ENCODE measurements at places on chromosomes 7 and 10.
A peak's percentile ranks its signal among the peaks of the same experiment; 100 is the strongest.

DNA sequence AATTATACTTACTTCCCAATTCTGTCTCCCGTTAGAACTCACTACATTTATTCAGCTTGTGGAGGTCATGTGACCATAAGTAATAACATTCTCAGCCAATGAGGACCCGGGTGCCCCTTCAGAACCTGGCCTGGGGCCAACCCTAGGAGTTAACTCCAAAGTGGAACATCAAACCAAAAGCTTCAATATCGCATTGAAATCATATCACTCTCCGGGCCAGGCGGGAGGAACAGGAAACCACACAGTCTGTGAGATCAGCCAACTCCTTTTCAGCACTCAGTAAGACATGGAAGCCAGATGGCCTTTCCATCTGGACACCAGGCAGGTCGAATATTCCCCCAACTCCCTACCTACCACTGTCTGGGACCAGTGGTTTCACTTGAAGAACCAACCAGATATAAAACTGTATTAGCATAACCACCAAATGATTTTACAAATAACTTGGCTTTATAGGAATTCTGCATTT lies 5.5 kb downstream of the CREB3L2 start:
- DNase-seq, result no peak

GRCh38 chr7:151850491-151851124 lies 26.3 kb downstream of the PRKAG2 start:
- DNase-seq, result no peak

- DNase-seq, result no peak
These were observed 97.3 kb downstream of the MYO3A start for GRCh38 chr10:26031300-26031699.

- DNase-seq, result peak; percentile 86
These were observed 23.6 kb upstream of the PFKP start for GRCh38 chr10:3043512-3044368.

- DNase-seq, result peak; percentile 58
These were observed 10.6 kb upstream of the LYZL2 start for GRCh38 chr10:30639946-30640786.

- no peak for DNase-seq
These were observed 29.0 kb downstream of the DIP2C start for GRCh38 chr10:660413-660969.

GRCh38 chr7:70635633-70636032 lies 496.3 kb upstream of the GALNT17 start:
- DNase-seq, result no peak

DNA sequence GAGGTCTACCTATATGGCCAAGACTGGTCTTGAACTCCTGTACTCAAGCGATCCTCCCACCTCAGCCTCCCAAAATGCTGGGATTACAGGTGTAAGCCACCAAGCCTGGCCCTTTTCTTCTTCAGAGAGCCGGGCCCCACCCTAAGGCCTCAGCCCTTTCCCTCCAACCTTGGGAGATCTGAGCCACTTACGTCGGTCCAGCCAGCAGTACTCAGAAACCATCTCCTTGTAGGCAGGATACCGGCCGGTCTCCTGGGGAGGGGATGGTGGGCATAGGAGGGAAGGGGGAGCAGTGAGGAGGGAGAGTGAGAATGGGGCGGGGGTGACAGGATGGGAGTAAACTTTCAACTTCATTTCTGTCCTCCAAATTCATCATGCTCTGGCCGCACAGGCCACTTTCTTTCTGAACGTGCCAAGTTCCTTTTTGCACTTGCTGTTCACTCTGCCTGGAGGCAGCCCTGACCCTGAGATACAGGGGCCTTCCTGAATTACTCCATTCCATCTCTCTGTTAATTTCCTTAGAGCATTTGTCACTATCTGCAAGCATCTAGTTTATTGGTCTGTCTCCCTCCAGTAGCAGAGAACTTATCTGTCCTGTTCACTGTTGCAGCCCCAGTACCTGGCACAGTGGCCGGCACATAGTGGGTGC lies 10.4 kb downstream of the PDZD7 start:
- no peak for DNase-seq

DNA sequence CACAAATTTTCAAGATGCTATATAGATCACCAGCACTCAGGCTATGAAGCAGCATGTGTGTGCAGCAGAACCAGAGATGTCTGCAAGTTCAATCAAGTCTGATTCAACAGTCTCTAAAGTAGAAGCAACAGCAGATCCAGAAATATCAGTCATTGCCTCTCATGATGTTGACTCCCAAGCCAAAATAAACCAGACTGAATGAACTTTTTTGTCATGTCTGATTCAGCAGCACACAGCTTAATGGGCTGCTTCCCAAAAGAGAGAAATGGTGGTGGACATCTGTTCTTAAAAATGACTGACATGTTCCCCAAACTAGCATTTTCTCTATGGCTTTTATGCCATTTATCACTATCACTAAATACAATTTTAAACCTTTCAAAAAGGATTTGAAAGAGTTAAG lies 53.8 kb downstream of the TMEM26 start:
- no peak for DNase-seq

GRCh38 chr10:132205650-132206376 lies 19.1 kb downstream of the DPYSL4 start:
- DNase-seq, result no peak

- DNase-seq, result no peak
These were observed 253.7 kb downstream of the SFMBT2 start for GRCh38 chr10:7157091-7157490.

GRCh38 chr10:118963341-118963740 lies 66.2 kb upstream of the NANOS1 start:
- no peak for DNase-seq

DNA sequence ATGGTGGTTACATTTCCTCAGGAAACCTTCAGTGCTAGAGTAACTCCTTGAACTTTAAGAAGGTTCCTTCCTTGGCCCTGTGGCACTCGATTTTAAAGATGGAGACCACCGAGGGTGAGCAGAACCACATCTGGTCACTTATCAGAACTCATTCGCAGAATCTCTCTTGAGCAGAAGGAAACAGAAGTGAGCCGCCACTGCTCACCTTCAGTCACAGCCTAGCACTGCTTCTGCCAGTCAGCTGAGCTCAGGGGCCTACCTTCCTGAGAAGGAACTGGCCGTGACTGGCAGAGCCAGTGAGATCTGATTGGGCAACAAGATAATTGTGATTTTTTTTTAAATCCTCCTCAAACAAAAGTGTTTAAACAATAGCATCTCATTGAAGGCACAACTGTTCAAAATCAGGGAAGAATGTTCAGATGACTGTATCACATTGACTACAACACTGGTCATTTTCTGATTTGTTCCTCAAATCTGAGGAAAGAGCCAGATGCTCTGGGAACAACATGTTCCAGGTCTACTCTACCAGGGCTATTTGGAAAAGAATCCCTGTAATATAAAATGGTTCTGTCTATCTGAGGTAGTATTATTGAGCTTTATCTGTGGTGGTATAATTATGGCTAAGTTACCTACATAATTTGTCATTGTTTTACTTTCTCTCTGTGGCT lies 2.7 kb upstream of the SYPL1 start:
- DNase-seq, result no peak

- DNase-seq, result no peak
These were observed 372.2 kb downstream of the DPP6 start for GRCh38 chr7:154424350-154424749.

DNA sequence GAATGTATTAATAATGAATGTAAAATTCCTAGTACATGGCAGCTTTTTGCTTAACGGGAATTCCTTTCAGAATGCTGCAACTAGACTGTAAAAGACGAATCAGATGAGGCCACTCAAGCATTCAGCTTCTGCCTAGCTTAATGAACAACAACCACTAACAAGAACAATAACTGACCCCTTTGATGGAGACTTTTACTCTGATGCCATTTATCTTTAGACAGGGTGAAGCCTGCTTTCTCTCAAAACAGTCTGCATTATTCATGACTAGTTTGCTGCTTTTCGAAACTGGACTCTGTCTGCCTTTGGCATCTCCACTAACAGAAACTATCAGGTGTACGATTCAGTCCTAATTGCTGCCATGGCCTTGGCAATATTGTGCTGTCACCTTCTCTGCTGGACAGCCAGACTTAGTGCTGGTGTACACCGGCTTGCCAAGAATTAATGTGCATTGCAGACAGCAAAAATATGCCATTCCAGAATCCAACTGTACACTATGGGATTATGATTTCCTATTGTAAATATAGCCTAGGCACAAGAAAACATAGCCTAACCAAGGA lies 295.5 kb upstream of the CDC14C start:
- DNase-seq, result no peak

GRCh38 chr7:131021460-131021859 lies 287.5 kb upstream of the KLF14 start:
- no peak for DNase-seq

DNA sequence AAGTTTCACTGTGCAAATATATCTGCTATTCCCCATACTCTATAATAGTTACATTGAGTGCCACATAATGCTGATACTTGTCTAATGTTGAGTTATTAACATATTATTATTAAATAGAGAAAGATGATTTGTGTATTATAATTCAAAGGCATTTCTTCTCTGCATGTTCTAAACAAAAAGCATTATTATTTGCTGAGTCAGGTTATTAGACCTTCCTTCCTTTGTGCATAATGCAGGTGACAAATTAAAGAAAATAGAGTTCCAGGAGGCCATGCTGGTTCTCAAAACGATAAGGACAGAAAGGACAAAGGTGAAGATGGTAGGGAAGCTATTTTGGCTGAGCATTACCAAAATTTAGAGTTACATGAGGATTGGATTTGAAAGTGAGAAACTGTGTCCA lies 85.4 kb upstream of the CYP2C9 start:
- no peak for DNase-seq

DNA sequence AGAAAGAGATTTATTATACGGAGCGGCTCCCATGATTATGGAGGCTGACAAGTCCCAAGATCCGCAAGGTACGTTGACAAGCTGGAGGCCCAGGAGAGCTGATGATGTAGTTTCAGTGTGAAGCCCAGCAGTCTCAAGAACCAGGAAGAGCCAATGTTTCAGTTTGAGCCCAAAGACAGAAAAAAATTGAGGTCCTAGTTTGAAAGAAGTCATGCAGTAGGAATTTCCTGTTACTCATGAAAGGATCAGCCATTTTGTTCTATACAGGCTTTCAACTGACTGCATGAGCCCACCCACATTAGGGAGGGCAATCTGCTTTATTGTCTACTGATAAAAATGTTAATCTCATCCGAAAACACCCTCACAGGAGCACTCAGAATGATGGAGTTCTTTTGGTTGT lies 51.5 kb downstream of the CCDC71L start:
- DNase-seq, result no peak

- DNase-seq, result no peak
These were observed 421.4 kb downstream of the GALNT17 start for GRCh38 chr7:71553306-71553705.

GRCh38 chr10:30770229-30770628 lies 140.7 kb upstream of the LYZL2 start:
- no peak for DNase-seq

- no peak for DNase-seq
These were observed 608 bp downstream of the AKR1B10 start for GRCh38 chr7:134527979-134528371.

GRCh38 chr7:20407585-20408466 lies 77.1 kb downstream of the ITGB8 start:
- no peak for DNase-seq

DNA sequence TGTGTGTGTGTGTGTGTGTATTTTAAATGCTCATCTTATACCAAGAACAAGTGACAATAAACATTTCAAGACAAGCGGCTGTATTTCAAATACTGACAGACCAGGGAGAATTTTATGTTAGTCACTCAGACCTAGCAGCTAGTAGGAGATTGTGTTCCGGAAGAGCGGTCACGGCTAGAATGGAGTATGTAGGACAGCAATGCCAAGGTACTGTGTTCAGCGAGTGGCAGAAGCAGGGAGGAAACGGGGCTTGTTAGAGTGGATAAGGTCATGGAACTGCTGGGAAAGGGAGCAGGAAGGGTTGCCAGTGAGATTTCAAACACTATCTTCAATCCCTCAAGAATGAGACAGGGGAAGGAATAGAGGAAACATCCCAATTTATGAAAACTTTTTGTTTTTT lies 260.5 kb upstream of the PITRM1 start:
- no peak for DNase-seq

GRCh38 chr7:134318443-134318842 lies 1.7 kb upstream of the SLC35B4 start:
- no peak for DNase-seq

DNA sequence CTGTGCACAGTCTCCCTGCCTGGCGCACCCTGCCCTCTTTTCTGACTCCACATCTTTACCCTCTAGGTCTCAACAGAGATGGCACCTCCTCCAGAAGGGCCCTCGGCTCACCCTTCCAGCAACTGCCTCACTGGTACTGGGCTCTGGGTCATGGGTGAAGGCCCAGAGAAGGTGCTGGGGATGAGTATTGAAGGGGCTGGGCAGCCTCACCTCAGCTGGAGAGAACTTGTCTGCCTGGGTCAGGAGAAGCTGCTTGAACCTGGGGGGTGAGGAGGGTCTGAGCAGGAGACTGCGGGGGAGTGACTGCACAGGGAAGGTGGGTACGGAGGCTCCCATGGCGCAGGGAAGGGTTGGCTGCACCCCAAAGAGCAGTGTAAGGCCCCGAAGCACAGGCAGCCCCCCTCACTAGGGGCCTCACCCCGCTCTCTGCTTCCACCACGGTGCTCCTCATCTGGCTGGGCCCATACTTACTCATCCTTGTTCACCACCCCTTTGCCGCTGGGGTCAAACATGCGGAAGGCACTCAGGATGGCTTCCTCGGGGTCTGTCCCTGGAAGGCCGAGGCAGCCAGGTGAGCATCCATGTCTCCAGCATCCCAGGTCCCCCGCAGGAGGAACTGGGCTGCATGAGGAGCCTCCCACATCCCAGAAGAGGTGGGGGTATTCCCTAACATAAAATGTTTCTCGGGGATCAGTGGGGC lies 1.7 kb downstream of the MYL7 start:
- no peak for DNase-seq

DNA sequence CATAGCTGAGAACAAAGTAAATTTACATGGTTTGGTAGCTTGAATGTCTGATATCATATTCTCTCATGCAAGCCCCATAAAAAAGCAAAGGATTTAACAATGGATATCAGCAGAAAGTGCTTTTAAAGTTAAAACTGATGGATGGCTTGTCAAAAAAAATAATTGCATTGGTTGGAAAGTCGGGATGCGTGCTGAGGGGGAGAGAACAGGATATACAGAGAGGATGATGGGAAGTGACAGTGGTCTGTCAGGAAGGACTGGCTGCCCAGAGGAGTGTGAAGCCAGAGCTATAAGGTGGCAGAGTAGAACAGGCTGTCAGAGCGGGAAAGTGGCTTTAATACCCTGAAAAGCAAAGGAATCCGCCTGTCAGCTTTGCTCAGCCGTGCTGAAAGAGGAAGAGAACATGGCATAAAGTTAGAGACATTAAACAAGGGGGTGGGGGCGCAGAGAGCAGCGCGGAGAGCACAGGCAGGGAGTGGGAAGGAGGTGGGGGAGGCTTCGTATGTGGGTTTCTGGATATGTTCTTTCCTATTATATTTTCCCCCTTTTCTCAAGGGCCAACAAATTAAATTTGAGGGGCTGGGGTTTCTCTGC lies 493.0 kb downstream of the LRMDA start:
- DNase-seq, result no peak

GRCh38 chr7:133349101-133349500 lies 96.2 kb downstream of the EXOC4 start:
- no peak for DNase-seq

- no peak for DNase-seq
These were observed 870.2 kb downstream of the TYW1 start for GRCh38 chr7:67866812-67867211.

GRCh38 chr7:76259124-76260093 lies 43.1 kb upstream of the HSPB1 start:
- no peak for DNase-seq

All from GM20000 (cell line).